ENCODE measurements at places on chromosomes 4 and X.

- no peak for DNase-seq
Observed at GRCh38 chr4:1983846-1984405, 24.8 kb downstream of the NELFA start.

DNA sequence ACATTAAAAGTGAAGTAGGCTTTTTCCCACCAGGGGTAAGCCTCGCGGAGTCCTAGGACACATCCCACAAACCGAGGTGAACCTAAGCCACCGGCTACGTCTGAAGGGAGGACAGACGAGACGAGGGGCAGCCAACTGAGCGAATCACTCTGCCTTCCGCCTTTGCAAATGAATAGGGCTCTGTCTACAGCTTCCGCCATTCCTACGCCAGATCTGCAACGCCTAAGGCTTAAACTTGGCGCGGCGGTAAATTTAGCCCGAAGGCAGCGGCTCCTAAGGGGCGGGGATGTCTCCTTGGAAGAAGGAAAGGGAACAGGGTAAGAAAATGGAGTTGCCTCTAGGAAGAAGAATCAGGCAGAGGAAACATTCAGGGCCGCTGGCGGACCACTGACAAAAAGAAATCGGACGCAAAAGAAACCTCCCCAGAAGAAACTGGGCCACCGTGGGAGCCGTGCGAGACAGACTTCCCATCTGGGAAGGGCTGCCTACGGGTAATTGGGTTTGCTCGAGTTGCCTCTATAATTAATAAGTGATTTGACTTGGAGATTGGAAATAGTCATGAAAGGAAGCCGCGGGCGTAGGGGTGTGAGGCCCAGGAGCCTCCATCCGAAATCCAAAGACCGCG is 90.5 kb downstream of the BCOR start:
- DNase-seq, result no peak

DNA sequence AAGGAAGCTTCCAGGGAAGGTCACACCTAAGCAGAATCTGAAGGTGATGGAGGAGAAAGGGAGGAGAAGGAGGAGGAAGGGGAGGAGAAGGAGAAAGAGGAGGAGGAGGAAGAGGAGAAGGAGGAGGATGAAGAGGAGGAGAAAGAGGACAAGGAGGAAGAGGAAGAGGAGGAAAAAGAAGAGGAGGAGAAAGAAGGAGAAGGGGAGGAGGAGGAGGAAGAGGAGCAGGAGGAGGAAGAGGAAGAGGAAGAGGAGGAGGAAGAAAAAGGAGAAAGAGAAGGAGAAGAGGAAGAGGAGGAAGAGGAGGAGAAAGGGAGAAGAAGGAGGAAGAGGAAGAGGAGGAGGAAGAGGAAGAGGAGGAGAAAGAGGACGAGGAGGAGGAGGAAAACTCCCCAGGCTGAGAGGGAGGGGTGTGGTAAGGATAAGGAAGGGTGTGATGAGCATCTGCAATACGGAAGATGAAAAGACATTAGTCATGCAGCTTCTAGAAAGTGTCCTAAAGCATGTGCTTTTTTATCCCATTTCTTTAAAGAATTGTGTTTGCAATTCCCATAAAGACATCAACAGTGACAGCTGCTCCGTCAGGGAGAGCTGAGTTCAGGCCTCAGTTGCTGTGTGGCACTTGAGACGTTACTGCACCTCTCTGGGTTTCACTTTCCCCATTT is 41.1 kb downstream of the CRMP1 start:
- no peak for DNase-seq

GRCh38 chrX:150421816-150422215 is 58.7 kb downstream of the MAMLD1 start:
- DNase-seq, result no peak

- no peak for DNase-seq
Observed at GRCh38 chr4:156547439-156547838, 424.2 kb downstream of the PDGFC start.

GRCh38 chr4:145735827-145736226 is 55.9 kb downstream of the C4orf51 start:
- DNase-seq, result no peak

GRCh38 chr4:101977076-101977475 is 186.5 kb downstream of the BANK1 start:
- no peak for DNase-seq

- DNase-seq, result no peak
Observed at GRCh38 chrX:151505796-151506195, 57.7 kb upstream of the PASD1 start.

- no peak for DNase-seq
Observed at GRCh38 chrX:153934148-153934761, 582 bp downstream of the NAA10 start.

GRCh38 chrX:76148041-76148665 is 24.7 kb upstream of the PBDC1 start:
- DNase-seq, result no peak

DNA sequence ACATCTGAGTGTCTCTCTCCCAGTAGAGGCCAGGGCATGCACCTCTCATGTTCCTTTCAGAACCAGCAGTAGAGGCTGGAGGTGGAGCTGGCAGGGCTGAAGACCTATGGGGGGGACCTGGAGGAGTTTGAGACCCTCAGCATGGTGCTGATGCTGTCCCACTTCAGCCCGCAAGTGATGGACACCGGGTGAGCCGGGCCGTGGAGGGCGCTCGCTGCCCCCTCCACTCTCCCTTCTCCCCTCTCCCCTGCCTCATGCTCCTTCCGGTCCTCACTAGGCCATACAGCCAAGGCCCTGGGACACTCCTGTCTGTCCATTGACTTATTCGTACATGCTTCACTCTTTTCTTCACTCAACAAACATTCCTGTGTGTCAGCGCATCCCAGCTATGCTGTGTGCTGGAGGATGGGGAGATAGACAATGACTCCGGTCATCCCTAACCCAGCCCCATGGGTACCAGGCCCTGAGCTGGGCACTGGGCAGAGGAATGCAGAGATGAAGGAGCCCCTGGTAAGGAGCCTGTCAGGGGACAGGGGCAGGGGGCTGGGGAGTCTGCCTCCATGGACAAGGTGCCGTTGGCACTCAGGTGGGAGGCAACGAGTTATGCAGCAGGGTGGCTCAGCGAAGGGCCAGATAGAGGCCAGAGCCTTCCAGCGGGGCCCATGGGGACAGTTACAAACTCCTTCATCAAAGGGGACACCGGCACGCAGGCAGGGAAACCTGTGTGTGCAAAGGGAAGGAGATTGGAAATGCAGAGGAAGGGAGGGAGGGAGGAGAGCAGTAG is 28.4 kb upstream of the WFS1 start:
- DNase-seq, result no peak

- no peak for DNase-seq
Observed at GRCh38 chr4:158008551-158009218, 164.1 kb downstream of the GASK1B start.

DNA sequence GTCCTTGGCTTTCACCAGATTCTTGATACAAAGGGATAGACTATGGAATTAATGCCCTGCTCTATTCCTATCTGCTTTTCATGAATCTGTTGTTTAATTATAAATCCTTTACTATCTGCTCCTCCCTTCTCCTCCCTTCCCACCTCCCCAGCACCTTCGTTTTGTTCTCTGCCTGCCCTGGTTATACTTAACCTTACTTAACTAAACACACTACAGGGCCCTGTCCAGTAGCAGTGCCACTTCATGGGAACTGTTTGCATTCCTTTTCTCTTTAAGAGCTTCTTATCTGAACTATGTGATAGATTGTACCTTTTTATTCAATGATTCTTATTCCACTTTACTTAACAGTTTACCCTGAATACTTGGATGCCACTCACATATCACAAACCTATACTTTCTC is 830 bp downstream of the HOPX start:
- no peak for DNase-seq

GRCh38 chr4:55407119-55407518 is 11.4 kb downstream of the TMEM165 start:
- no peak for DNase-seq

DNA sequence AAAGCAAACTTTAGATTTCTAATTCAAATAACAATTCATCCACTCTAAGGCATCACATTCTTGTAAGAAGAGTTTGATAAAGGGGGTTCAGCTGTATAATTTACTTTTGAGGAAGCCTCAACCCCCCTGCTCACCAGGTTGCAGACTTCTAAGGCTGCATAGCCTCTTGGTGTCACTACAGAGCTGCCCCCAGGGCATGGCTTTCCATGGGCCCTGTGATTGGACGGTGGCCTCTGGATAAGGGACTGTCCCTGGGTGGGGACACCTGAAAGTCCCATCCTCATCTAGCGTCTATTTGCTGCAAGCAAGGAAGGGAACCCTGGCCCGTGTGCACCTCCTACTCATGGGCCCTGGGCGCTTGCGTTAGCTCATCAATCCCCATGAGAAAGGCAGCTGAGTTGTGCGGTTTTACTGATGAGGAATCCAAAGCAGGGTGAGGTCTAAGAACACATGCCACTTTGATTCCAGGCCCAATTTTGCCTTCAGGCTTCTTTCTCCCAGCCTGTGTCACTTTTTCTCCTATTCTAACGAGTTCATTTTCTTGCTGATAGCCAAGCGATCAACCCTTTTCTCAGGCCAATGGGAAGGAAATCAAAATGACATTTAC is 51.8 kb downstream of the SCML1 start:
- no peak for DNase-seq

- no peak for DNase-seq
Observed at GRCh38 chrX:23554304-23554703, 113.0 kb upstream of the PRDX4 start.

DNA sequence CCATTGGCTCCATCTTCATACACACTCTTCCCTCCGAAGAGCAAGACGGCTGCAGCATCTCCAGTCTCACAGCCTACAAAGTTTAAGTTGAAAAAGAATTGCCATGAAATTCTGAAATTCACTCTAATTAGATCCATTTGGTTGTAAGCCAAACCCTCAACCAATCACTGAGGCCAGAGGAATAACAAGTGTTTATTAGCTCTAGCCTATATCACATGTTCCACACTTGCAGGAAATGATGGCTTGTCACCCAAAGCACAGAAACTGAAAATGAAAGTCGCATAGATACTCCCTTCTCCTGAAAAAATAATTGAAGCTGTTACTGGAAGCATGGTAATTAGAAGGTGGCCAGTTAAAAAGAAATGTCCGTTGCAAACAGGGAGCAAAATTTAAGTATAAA is 1071.8 kb downstream of the CCSER1 start:
- no peak for DNase-seq

DNA sequence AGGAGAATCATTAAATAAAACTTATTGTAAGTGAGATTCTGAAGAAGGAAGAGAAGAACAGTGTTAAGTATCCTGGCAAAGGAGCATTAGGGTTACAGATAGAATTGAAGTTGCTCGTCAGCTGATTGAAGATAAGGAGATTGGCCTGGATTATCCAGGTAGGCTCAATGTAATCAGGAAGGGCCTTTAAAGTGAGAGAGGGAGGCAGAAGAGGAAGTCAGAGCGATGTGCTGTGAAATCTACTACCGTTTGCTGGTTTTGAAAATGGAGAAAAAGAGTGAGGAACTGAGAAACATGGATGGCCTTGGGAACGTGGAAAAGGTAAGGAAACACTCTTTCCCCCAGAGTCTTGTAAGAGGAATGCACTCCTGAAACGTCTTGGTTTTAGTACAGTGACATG is 245.7 kb downstream of the ANTXR2 start:
- DNase-seq, result no peak

DNA sequence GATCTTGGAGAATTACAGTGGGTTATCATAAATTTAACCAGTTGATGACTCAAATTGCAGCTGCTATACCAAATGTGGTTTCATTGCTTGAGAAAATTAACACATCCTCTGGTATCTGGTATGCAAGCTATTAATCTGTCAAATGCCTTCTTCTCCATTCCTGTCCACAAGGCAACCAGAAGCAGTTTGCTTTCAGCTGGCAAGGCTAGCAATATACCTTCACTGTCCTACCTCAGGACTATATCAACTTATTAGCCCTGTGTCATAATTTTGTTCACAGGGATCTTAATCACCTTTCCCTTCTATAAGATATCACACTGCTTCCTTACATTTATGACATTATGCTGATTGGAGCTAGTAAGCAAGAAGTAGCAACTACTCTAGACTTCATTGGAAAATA is 110.0 kb upstream of the GPC3 start:
- DNase-seq, result no peak

GRCh38 chr4:181684310-181684709 is 558.9 kb upstream of the TENM3 start:
- no peak for DNase-seq

- DNase-seq, result no peak
Observed at GRCh38 chr4:15006416-15007024, 4.2 kb downstream of the CPEB2 start.
